NCI-H1436 (cell line): ENCODE measurements at places on chromosomes 12 and 14.

DNA sequence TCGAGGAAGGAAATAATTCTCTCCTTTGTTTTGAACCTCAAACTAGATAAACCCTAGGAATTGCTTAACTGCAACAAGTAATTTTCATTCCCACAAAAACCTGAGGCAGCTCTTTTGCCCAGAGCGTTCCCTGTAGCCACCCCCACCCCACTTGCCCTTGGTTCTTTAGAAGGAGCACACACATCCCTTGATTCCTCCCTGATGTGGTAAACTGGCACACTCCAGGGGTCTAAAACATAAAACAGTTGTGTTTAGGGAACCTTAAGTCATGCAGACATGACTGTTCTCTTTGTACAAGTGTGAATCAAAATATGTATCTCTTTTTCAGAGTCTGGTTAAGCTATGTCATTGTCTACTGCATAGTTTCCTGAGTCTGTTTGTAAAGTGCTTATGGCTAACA is 14.0 kb downstream of the MAPK1IP1L start:
- no peak for DNase-seq

GRCh38 chr14:52801014-52801712 is 9.8 kb upstream of the GNPNAT1 start:
- DNase-seq: no peak

DNA sequence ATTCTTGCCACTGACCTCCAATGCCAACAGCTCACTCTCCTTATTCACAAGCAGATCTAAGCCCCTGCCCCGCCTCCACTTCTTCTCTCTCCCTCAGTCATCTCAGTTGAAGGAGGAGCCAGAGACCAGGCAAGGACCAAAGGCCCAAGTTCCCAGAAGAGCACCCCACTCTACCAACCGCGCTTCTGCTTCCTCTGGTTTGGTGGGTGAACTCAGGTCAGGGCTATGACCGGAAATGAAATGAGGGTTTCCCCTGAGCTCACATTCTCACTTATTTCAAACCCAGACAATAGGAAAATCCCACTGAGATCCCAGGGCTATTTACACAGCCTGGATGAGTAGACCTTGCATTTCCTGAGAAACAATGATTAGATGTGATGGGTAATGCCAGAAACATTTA is 9.9 kb downstream of the DPF3 start:
- no peak for DNase-seq

DNA sequence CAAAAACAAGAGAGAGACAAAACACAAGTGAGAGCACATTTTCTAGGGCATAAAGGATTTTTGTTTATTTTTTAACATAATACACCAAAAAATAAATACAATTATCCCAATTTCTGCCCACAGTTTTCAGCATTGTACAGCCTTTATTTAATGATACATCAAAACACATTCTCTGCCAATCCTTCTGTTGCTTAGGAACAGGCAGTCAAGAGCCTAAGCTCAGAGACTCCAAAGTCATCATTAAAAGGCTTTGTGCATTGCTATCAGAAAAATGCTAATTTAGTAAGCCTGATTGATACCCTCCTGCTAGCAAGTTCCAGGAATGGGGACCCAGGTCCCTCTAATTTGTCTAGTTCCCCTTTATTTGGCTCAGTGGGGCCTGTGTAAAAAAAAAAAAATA is 536.5 kb downstream of the RPS29 start:
- DNase-seq: no peak

- no peak for DNase-seq
These were observed 363 bp upstream of the LMO3 start for GRCh38 chr12:16606201-16606849.
